ENCODE measurements at places on chromosomes 2 and 18.

DNA sequence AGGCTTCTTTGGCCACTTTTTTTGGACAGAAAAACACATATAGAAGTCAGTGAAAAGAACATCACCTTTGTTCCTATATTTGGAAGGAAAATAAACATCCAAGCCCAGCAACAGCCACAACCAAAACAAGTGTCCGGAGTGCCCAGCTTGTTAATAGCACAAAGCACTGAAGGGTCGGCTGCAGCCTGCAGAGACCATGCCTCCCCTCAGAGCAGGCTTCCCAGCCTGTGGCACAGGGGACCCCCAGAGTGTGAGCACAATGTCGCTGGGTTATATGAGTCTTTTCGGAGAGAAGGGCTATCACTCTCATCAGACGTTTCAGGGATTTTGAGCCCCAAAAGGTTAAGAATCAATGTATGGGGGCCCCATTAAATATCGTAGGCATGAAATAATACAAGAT lies 6.2 kb upstream of the CIDEA start:
- no peak for DNase-seq

DNA sequence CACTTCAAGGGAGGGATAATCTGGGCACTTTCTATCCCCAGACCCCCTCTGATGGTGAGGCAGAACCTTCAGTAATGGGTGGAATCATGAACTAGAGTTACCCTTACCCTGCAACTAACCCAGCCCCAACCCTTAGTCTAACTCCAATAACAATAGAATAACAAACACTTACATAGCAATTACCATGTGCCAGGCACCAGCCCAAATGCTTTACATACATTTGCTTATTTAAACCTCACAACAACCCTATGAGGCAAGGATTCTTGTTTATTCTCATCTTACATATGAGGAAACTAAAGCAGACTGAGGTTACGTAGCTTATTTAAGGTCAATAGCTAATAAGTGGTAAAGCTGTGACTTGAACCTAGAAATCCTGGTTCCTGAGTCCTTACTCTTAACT lies 132.8 kb downstream of the CYP26B1 start:
- DNase-seq = no peak

DNA sequence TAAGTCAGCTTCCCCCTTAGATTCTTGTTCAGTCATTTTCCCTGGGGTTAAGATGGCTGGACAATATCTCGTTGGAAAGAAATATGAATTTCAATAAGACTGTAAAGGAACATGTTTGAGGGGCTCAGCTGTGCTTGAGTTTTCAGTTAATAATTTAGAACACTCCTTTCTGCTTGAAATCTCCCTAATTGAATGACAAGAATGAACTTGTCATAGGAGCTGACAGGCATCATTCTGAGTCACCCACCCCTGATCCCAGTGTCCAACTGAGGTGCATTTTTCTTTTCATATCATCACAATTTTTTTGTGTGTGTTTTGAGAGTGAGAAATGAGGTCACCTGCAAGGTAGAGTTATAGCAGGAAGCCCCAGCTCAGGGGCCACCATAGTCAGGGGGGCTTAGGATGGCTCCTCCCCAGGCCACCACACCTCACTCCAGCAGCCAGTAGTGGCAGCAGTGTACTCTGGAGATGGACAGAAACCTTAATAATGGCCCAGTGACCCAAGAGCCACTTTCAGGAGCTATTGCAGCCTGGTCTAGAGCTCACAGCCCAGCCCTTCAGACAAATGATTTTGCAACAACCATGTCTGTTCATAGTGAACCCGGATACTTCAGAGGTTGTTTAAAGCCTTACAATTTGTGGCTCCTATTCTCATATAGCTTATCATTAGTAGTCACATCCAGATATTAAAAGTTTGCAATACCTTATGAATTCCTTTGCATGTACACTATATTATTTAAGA lies 174.5 kb downstream of the MAIP1 start:
- DNase-seq = no peak

DNA sequence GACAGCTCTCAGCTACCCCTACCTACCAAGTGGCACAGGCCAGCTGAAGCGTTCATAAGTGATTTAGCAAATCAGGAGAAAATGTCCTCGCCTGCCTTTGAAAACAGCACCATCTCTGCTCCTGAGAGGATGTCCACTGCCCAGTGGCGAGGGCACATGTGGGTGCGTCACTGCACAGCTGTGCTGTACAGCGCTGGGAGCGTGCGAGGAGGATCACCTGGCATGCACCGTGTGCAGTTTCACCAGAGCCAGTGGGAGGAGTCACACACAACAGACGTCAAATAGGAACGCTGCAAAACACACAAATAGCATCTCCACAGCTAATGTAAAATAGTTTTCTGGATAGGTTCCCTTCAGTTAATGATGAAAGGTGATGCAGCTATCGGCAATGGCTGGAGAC lies 154.1 kb downstream of the HDAC4 start:
- DNase-seq = no peak

DNA sequence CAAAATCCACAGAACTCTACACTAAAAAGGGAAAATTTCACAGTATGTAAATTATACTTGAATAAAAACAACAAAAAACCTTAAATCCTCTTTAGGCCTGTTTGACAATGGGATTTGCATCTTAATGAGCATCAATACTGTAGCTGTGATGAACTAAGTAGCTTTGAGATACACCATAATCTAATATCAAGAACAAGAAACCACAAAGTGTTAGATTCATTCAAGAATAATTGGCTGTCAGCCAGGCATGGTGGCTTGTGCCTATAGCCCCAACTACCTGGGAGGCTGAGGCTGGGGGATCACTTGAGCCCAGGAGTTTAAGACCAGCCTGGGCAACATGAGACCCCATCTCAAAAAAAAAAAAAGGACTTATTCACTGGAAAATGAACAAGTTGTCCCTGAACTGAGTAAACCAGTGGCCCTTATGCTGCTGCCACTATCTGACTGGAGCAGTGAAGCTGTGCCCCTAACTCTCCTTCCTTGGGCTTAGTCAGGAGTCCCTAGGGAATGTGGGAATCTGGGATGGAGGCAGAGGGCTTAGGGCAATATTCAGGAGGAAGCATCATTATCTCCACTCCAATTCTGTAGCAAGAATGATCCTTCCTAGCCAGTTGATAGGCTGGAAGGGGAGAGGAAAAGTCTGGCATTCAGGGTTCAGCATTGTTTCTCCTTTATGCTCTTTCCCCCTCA lies 88.5 kb downstream of the PRKCE start:
- DNase-seq = no peak

DNA sequence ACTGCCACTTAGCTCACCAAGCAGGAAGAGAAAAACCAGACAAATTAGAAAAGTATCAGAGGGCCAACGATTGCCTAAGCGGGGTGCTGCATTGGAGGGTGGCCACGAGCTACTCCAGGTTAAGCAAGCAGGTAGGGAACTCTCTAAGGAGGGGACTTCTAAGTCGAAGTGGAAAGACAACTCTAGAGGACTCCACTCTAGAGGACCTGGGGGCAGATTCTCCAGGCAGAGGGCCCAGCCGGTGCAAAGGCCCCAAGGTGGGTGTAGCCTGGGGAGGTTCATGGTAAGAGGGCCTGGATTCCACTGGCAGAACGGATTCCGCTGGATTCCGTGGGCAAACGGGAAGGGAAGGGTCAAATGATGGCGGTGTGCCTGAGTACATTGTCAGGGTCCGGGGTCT lies 12.7 kb downstream of the FBLN7 start:
- no peak for DNase-seq

- no peak for DNase-seq
Measured at GRCh38 chr2:181163139-181163538, 182.7 kb downstream of the UBE2E3 start.

GRCh38 chr2:226777611-226778010 lies 22.0 kb downstream of the IRS1 start:
- DNase-seq = no peak

GRCh38 chr2:20444101-20444992 lies 2.5 kb upstream of the RHOB start:
- no peak for DNase-seq

DNA sequence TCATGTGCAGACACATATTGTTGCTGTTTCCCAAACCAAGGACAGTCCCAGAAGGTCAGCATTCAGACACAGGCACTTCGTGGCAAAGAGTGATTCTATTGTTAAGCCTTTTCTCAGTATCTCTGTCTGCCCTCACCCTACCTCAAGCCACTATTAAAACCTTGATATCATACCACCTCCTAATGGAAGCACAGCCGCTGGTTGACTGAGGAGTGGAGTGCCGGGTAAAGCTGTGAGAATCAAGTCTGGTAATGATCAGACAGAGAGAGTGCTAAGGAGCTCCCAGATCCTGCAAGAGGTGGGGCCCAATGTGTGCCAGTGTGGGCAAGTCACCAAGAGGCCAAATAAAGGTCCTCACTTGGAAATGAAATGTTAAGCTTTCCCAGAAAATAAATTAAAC lies 819.5 kb downstream of the BCL11A start:
- DNase-seq = no peak

DNA sequence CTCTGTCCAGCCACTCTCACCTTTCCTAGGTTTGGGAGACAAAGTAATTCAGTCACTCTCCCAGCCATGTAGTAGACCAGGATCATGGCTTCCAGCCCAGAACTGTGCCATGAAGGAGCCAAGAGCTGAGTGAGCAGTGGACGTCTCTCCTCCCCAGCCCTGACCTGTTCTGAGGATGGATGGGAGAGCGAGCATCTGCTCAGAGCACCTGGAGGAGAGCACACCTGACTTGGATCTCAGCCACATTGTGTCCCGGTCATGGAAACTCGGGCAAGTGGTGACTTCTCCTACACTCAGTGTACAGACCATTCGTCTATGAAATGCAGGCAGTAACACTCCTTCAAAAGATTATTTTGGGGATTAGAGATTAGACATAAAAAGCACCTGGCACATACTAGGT lies 299.7 kb downstream of the TNS1 start:
- DNase-seq = no peak

- DNase-seq = no peak
Measured at GRCh38 chr2:143526498-143526897, 397.3 kb downstream of the ARHGAP15 start.

Measured in prostate gland (tissue), 2 donors.